ENCODE measurements at places on chromosomes 2 and 18.

GRCh38 chr2:239106314-239106908, 258.5 kb downstream of the TWIST2 start:
- DNase-seq, result peak; percentile 39

DNA sequence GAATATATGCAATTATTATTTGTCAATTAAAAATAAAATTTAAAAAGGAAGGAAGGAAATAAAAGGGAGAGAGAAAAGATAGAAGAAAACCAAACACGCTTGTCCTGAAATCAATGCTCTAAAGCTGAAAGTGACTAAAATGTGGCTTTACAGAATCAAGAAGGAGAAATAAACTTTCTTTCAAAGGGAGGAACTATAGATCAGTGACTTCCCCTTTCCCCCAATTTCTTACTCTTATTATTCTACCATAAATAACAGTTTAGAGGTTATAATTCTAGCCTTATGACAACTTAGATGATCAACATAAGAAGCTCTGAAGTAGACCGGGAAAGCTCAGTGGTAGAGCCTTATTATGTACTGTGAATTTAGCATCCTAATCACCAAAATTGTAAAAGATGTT, 122.5 kb downstream of the ARHGAP15 start:
- no peak for DNase-seq

GRCh38 chr18:52553441-52553840, 213.4 kb downstream of the DCC start:
- no peak for DNase-seq

- DNase-seq, result no peak
Observed at GRCh38 chr2:28142386-28142785, 250.3 kb upstream of the FOSL2 start.
